ENCODE measurements at places on chromosomes 16 and 17.

- DNase-seq: no peak
Measured at GRCh38 chr17:70168044-70168976, 1.0 kb upstream of the KCNJ2 start.

DNA sequence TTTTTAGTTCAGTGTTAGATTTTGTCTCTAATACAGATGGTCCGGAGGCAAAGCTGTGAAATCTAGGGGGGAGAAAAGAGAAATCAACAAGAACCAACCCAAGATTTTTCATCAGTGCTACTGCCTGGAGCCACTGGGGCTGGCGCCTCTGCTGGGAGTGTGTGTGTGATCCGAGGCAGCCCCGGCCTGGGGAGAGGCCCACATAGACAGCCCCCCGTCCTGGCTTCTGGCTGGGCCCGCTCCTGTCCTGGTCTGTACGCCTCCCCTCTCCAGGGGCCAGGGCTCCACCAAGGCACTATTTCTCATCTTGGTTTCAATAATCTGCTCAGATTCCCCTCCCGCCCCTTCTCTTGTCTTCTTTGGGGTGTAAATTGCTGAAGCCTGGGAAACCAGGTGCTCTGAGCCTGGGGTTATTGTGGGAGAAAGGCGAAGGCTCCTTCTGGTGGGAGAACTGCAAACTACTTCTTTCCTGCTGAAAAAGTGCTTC, 7.8 kb downstream of the BAHCC1 start:
- DNase-seq: no peak

DNA sequence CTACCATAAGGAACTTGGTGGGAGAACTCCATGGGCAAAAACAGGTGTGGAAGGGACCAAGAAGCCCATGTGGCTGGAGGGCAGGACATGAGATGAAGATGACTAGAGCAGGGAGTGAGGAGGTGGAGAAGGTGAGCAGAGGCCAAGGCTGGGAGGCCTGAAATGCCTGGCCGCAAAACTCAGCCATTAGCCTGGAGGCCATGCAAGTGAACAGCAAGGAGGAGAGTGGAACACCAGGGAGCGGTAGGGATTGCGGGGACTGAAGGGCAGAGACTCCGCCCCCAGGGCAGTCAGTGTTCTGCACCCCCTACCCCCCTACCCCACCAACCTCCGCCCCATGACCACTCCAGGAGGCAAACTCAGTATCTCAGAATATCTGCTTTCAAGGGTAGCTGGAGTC, 17.0 kb downstream of the BCL7C start:
- DNase-seq: no peak

DNA sequence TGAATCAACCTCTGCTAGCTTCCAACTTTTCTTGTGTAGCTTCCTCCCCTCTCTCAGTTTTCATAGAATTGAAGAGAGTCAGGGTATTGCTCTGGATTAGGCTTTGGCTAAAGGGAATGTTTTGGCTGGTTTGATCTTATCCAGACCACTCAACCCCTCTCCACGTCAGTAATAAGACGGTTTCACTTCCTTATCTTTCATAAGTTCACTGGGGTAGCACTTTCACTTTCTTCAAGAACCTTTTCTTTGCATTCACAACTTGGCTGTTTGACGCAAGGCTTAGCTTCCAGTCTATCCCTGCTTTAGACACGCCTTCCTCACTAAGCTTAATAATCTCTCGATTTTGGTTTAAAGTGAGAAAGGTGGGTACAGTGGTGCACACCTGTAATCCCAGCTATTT, 29.7 kb upstream of the OR1A2 start:
- no peak for DNase-seq

- no peak for DNase-seq
Measured at GRCh38 chr17:77118251-77118928, 22.4 kb upstream of the SEC14L1 start.

DNA sequence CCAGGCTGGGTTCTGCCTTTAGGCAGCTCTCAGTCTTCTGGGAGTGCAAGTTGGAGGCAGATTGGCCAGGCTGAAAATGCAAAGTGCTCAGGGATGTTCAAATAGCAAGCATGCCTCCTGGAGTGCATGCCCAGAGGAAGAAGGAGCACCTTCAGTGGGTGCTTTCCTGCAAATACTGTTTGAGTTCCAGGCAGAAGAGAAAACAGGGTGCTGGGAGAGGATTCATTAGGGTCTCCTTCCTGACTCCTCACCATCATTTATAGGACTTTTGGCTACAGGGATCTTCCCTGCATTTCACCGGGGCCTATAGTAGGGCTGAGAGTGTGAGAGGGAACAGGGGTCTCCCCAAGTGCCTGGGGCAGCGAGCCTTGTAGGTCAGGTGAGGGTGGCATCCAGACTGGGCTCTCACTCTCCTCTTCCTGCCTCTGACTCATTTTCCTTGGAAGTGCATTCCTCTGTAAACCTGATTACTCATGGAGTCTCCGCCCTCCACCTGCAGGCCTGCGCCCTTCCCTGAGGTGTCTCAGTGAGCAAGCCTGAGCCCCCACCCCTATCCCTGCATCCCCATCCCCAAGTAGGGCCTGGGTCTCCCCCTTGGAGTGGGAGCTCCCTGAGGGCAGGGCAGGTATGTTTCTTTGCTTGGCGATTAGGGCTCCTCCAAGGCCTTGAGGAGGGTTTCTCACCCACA, 17.1 kb upstream of the TNS4 start:
- no peak for DNase-seq

DNA sequence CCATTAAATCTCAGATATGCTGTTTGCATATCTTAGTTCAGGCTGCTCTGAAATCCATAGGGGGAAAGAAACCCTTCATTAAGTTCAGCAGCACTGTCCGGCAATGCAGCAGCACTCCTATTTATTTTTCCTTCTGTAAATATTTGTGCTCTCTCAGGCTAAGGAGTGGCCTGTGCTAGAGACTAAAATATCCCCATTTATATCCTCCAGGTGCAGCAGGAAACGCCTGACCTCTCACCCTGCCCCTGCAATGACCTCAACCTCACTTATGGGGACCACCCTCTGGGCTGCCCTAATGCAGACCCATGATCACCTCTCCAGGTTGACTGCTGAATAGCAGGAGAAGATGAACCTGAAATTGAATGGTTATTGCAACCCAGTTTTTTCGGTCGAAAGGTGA, 165.0 kb upstream of the ELAC2 start:
- no peak for DNase-seq

DNA sequence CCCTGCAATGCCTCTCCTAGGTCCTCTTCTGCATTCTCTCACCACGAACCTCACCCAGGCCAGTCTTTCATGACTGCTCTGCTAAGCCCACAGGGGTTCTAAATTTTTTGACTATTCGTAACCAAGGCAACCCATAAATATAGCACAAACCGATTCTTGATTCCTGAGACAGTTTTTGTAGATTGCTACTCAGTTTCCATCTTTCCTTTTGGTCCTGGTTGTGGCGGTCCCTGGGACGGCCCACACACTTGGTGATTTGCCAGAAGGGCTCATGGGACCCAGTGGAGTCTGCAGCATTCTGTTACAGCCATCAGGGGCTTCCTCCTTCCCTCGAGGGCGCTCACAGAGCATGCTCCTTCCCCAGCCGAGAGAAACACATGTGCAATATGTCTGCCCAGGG, 23.4 kb upstream of the MGAT5B start:
- DNase-seq: no peak

GRCh38 chr17:81545160-81545949, 6.8 kb downstream of the FAAP100 start:
- DNase-seq: no peak

DNA sequence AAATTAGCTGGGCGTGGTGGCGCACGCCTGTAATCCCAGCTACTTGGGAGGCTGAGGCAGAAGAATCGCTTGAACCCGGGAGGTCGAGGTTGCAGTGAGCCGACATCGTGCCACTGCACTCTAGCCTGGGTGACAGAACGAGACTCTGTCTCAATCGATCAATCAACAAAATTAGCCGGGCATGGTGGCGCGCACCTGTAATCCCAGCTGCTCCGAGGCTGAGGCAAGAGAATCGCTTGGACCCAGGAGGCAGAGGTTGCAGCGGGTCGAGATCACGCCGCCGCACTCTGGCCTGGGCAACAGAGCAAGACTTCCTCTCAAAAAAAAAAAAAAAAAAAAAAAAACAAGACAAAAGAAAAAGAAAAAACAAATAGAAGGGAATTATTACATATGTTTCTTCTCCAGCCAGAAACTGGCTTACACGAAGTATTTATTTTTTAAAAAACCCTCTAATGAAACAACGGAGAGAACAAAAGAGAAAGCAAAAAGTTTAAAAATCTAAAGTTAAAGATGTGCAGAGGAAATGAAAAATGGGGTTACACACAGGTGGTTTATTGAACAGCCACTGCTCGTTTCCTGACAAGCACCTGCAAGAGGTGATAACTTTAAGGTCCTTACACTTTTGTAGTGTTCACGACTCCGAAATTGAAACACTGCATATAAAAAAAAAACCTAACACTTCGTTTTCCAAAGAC, 1.4 kb downstream of the SYNRG start:
- DNase-seq: no peak

DNA sequence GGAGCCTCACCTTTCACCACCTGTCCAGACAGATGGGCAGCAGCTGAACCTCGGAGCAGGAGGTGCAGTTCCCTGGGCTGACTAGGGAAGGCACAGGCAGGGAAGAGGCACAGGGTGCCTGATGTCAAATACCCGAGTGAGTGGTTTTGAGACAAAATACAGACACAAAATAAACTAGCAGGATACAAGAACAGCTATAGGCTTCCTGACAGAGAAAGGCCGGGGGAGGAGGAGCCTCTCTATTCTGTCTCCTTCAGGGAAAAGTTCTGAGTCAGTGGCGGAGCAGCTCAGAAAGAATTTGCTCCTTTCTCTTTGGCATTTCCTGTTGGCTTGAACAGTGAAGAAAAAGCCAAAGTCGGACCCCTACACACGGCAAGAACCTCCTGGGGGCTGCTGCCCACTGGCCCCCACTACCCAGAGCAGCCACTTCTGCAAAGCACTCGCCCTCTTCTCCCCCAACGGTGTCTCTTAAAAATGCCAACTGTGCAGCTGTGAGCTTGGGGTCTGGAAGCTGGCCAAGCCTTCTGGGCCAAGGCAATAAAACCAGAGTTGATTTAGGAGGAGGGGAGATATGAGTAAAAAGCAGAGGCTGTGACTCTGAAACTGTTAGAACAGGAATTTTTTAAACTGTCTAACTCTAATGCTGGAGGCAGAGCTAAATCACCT, 14.4 kb upstream of the FAAP100 start:
- peak; percentile 98 for DNase-seq

DNA sequence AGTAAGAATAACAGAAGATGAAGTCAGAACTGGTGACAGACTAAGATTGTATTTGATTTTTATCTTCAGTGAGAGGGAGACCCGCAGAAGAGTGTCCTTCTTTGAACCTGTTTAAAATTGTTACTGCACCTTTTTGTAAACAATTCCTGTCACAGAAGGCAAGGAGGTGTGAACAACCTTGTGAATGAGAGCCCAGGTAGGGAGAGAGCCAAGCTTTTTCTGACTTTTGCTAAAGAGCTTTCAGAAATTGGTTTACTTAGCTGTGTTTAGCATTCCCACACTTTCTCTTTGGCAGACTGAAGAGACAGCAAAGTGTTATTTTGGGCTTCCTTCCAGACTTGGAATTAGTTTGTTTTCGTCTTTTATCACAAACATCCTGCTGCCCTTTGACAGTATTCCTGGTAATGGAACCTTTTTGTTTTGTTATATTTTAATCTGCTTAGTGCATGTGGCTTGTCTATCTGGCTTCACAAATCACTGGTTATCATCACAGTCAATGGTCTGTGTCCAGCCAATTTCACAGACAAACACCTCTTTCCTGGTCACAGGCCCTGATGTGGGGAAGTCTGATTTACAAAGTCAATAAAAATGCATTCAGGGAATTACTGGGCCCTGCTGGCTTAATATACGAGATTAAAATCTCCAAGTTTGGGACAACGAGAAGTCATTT, 85.7 kb upstream of the HS3ST2 start:
- no peak for DNase-seq

GRCh38 chr17:42585353-42585752, 7.8 kb upstream of the PSMC3IP start:
- DNase-seq: no peak

- DNase-seq: no peak
Measured at GRCh38 chr17:71899317-71899716, 221.5 kb upstream of the SOX9 start.

GRCh38 chr16:47928008-47928407, 227.8 kb downstream of the ABCC12 start:
- no peak for DNase-seq

- DNase-seq: no peak
Measured at GRCh38 chr17:7646457-7646856, 4.3 kb upstream of the ATP1B2 start.

- no peak for DNase-seq
Measured at GRCh38 chr16:77069929-77070328, 121.1 kb upstream of the MON1B start.

DNA sequence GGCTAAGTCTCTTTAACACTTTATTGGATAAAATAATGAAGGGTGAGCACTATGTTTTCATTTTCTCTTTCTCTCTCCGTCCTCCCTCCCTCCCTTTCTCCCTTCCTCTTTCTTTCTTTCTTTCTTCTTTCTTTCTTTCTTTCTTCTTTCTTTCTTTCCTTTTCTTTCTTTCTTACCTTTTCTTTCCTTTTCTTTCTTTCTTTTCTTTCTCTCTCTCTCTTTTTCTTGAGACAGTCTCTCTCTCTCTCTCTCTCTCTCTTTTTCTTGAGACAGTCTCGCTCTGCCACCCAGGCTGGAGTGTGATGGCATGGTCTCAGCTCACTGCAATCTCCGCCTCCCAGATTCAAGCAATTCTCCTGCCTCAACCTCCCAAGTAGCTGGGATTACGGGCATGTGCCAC, 21.5 kb upstream of the CDR2 start:
- no peak for DNase-seq

DNA sequence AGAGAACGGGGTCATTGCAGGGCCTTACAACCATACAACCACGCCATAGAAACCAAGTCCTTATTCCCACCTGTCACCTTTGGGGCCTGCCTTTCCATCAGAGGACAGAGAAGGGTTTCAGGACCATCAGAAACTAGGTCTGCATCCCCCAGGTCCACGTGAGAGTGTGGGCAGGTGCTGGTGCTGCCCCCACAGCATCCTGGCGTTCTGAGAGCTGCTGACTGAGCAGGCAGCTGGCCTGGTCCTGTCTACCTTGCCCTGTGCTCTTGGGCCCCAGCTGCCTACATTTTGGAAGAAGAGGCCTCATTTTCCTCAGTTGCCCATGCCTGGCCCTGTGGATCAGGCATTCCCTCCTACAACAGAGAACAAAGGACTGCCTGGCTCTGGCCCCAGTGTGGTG, 21.6 kb downstream of the ZNF276 start:
- DNase-seq: no peak

GRCh38 chr17:69539781-69540319, 125.4 kb downstream of the MAP2K6 start:
- peak; percentile 12 for DNase-seq

Data from fibroblast of skin of left biceps (primary cell).